ENCODE measurements at places on chromosomes 7 and 10. TPM values are rescaled to one million over a fixed set of nuclear protein-coding genes. Genes with fewer than 3 reads are reported as not detected.

The TAF6 gene
- total RNA-seq, result 74.2 TPM

The ZNF117 gene
- 1.8 TPM for total RNA-seq

The CPA1 gene
- 4.9 TPM for total RNA-seq

The SOSTDC1 gene
- not detected for total RNA-seq

- no peak for DNase-seq
Observed at GRCh38 chr10:104036069-104036384, 49.7 kb downstream of the COL17A1 start.

GRCh38 chr10:77552252-77552651 is 85.4 kb downstream of the KCNMA1 start:
- no peak for DNase-seq

- no peak for DNase-seq
Observed at GRCh38 chr7:24975644-24976260, 4.2 kb downstream of the OSBPL3 start.

GRCh38 chr7:36208997-36209813 is 56.2 kb downstream of the EEPD1 start:
- DNase-seq, result no peak

Measured in activated T-cell treated with anti-CD3 and anti-CD28 coated beads, Interleukin-2, amount 50 U/mL, for 4 hours (primary cell).